ENCODE measurements at places on chromosomes 6 and 20.

GRCh38 chr20:48205281-48205782 is 420.1 kb upstream of the SULF2 start:
- DNase-seq: no peak

- DNase-seq: no peak
These were observed 17.9 kb downstream of the C6orf15 start for GRCh38 chr6:31094389-31094881.

GRCh38 chr6:160274871-160275510 is 16.4 kb upstream of the SLC22A2 start:
- no peak for DNase-seq

DNA sequence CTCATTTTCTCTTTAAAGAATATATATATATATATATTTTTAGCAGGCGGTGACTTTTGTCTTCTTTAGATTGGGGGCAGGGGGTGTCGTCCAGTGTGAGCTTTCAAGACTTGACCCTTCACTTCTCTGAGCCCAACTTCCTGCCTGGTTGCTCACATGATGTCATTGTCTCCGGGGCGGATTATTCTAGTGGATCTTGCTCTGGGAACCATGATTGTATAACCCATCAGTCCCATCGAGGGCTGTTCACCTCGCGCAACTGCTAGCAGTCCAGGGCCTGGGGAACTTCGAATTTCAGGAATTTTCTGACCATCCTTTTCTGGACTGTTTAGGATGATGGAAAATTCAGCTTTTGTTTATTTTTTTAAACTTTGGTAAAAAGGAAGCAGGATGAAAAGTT is 1.0 kb downstream of the IGF2R start:
- peak; percentile 61 for DNase-seq

- no peak for DNase-seq
These were observed 61.2 kb downstream of the GCLC start for GRCh38 chr6:53483423-53484353.

- no peak for DNase-seq
These were observed 153.4 kb downstream of the DTNBP1 start for GRCh38 chr6:15509335-15509933.

DNA sequence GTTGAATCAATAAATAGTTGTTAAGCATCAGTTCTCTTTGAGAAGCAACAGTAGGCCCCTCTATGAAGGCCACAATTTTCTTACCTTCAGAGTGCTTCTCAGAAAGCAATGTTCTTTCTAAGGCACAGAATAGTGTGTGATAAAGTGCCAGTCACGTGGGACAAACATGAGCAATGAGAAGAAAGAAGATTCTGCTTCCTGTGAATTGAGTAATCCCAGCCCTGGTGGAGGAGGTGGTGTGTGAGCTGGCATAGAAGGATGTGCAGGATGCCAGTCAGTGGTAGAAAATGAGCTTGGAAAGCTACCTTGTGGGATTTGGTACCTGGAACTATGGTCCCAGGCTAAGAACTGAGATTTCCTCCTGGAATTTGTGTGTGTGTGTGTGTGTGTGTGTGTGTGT is 21.7 kb downstream of the KIZ start:
- DNase-seq: peak; percentile 11

- DNase-seq: peak; percentile 68
These were observed 5.2 kb downstream of the FAXC start for GRCh38 chr6:99344289-99344688.

GRCh38 chr6:116536216-116536621 is 9.3 kb downstream of the TRAPPC3L start:
- peak; percentile 70 for DNase-seq

- DNase-seq: peak; percentile 96
These were observed 12.8 kb downstream of the RNF114 start for GRCh38 chr20:49948809-49949507.

DNA sequence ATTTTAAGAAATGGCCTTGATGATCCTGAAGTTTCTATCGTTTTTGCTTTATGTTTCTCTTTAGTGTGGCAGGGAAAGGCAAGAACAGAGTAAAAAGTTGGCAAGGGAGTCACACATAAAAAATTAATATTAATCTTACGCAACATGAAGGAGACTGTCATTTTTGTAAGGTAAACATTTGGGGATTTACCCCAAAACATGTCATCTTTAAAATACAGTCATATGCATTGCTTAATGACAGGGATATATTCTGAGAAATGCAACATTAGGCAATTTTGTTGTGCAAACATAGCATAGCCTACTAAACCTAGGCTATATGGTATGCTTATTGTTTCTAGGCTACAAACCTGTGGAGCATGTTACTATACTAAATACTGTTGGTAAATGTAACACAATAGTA is 5.4 kb downstream of the RBL1 start:
- no peak for DNase-seq

DNA sequence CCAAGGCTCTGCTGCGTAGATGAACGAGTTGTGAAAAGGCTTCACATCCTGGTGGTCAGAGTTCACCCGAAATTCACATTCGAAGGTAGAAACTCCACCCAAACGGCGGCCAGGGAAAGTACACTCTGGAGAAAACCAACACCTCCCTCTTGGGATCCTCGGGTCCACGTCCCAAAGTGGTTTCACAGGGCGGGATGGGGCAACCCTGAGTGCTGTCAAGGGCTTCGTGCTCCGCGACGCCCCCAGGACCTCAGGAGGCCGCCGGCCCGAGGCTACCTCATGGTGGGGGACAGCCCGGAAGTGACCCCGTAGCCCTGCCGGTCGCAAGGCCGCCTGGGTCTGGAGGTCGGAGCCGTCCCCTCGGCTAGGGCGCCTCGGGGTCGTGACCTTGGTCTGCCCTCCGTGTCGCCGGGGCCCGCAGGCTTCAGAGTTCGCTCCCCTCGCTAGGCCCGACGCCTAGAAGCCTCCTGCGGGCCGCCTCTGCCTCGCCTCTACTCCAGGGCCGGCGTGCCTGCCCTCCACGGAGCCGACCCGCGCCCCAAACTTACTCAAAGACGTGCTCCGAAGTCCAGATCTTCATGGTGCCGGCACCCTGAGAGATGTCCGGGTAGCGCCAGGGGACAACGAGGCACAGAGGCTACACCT is at the start of gene PRELID3B:
Gene PRELID3B, minus strand, starts transcription at position 636 of the 645 bp plus-strand sequence. Its CDS starts 56 bp downstream, at position 580.
- peak; percentile 20 for DNase-seq

DNA sequence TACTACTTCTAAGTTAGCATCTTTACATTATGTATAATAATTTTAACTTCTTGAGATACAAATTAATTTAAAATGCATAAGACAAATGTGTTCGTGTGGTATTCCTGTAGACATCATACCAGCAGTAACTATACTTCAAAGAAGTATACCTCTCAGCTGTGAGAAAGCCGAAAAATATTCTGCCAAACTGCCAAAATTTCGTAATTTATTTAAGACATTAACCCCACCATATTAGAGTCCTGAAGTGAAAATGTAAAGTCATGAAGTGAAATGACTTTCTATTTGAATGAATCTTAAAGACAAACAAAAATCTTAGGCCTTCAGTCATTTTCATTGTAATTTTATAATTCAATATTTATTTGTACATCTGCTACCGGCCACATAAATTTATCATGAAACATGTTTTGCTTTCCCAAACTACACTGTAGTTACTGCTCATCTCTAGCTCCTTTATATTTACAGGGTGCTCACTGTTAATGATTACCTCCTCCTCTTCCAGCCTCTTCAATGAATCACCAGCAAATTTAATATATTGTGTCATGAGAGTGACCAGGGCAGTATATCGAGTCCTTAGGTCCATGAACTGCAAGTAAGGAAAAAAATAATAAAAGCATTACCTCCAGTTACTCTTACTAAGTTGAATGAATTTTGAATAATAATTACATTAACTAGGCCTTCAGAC is 18.5 kb downstream of the DST start:
- no peak for DNase-seq
